Right cardiac atrium (tissue), 5 donors: ENCODE measurements at places on chromosomes 7 and 10. TPM values are rescaled to one million over a fixed set of nuclear protein-coding genes. Genes with fewer than 3 reads are reported as not detected.

DNA sequence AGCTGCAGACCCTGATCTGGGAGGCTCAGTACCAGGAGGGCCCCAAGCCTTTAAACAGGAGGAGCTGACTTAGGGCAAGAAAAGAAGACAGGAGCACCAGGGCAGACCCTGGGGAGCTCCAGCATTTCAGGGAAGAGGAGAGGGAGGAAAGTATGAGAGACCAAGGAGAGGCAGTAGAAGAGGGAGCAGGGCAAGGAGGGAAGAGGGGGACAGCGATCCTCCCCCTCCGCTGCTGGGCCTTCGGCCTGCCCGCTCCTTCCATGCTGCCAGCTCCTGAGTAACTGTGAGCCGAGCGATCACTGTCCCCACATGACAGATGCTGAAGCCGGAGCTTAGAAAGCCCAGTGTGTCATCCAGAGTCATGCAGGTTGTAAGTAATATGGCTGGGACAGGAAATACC is 65.9 kb downstream of the ALOX5 start:
- DNase-seq = no peak

- no peak for DNase-seq
Measured at GRCh38 chr10:125999694-126000093, 103.3 kb downstream of the FANK1 start.

DNA sequence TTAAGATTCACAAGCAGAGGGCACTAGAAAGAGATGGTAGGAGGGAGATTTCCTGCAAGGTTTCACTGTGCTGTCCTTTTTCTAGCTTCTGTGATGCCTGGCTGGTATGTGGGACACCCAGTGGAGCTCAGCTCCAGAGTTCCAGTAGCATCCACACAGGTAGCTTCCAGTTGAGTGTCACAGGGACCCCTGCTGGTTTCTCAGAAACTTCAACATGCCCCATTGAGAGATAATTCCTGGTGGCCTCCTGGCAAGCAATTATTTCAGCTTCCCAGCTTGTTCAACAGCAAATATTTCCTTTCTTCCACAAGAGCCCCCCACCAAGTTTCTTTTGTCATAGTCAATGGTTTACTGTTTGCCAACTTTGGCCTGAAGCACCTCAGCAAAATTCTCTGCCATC is 858.7 kb downstream of the REEP3 start:
- DNase-seq = no peak

GRCh38 chr10:75395932-75396630 is 5.5 kb downstream of the ZNF503 start:
- peak; percentile 42 for DNase-seq

DNA sequence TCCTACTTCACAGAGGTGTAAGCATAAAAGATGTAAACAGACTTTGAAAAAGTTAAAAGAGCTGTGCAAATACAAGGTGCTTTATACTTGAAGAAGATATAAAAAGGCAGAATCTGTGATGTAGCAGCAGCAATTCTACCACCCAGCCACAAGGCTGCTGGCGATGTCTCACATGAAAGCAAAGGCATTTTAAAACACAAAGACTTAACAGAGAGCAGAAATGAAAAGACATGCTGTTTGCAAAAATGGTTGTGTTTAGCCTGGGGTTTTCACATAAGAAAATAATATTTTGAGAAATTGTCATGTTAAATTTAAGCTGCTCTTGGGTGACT is 85.5 kb upstream of the ZNF800 start:
- DNase-seq = no peak

DNA sequence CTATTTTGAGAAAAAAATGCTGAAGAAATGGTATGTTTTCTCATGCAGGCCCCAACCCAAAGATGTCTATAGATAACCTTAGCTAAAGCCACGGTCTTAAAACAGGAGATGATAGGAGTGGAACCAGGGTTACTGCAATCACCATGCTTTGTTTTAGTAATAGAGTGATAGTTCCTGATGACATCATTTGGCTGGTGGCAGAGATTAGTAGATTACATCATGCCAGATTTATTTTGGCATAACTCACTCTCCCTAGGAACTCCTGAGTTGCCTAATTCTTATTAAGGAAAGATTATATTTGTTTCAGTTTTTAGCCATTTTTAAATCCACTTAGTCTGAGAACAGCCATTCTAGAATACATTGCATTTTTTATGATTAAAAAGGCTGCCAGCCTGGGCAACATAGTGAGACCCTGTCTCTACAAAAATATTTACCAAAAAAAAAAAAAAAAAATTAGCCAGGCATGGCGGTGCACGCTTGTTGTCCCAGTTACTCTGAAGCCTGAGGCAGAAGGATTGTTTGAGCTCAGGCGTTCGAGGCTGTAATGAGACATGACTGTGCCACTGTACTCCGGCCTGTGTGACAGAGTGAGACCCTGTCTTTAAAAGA is 17.8 kb downstream of the ENO4 start:
- no peak for DNase-seq

DNA sequence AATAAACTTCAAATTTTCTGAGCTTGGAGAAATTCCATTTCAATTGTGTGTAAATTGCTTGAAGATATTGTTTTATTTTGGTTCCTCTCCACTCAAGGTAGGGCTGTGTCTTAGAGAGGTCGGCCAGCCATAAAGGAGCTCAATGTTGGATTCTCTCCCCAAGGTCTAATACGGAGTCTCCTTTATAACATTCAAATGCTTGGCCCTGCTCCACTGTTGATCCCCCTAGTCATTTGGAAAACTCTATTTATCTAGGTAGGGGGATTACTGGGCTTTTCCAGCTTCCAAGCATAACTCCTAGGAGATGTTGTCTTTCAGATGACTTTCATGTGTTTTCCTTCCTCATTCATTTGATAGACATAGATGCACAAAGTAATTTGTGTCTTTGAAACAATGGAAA is 170.9 kb downstream of the LRMDA start:
- no peak for DNase-seq

GRCh38 chr7:121510302-121510701 is 114.2 kb upstream of the FAM3C start:
- DNase-seq = no peak

DNA sequence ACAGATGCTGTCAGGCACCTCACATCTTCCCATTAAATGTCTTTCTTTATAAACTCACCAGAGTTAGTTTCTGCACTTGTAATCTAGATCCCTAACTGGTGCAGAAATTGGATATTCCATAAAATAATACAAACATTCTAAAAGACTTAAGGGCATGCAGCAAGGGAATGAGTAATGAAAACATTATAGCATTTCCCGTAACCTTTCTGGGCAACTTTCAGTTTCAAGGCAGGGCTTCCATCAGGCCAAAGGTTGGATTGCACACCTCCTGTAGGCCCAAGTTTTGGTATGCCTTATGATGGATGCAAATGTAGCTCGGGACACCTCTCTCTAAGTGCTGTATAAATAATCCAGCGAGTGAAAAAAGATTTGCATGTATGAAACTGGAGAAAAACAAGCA is 129.9 kb upstream of the LYZL2 start:
- no peak for DNase-seq

GRCh38 chr7:44161371-44161770 is 20.2 kb upstream of the MYL7 start:
- no peak for DNase-seq

- no peak for DNase-seq
Measured at GRCh38 chr7:10588084-10588483, 385.6 kb upstream of the PHF14 start.

DNA sequence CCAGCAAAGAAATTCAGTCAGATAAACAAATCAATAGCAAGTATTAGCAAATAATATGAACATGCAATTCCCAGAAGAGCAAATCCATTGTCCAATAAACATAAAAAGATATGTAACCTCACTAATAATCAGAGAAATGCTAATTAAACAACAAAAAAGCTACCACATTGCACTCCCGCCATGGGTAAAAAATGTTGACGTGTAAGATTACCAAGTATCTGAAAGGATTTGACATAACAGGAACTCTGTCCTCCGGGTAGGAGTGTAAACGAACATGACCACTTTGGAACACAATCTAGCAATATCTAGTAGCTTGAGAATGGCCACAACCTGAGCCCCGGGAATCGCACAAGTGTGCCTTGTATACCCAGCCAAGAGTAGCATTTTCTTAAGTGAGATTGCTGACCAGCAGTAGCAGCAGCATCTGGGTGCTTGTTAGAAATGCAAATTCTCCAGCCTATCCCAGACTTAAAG is 31.6 kb downstream of the DYDC1 start:
- no peak for DNase-seq

GRCh38 chr7:68432585-68432984 is 1165.7 kb upstream of the AUTS2 start:
- no peak for DNase-seq

DNA sequence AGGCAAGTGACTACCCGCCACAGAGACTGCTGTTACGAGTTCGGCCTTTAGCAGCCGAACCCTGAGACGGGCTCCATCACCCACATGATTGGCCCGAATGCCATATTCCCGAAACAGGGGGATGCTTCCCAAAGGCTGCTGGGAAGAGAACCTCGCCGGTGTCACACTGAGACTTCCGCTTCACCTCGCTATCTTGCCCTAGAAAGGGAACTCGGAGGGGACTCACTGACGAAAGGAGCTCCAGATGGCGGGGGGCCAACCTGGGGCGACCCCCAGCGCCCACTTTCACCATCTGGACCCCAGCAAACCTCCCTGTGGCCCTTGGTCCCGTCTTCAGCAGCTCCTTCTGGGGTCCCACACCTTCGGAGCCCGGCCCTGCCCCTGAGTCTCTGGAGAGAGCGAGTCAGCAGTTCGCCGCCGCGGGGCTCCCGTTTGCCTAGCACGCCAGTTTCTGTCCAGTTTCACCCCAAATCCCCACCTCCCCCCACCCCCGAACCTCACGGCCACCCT is 529 bp downstream of the HPS1 start:
- peak; percentile 74 for DNase-seq

DNA sequence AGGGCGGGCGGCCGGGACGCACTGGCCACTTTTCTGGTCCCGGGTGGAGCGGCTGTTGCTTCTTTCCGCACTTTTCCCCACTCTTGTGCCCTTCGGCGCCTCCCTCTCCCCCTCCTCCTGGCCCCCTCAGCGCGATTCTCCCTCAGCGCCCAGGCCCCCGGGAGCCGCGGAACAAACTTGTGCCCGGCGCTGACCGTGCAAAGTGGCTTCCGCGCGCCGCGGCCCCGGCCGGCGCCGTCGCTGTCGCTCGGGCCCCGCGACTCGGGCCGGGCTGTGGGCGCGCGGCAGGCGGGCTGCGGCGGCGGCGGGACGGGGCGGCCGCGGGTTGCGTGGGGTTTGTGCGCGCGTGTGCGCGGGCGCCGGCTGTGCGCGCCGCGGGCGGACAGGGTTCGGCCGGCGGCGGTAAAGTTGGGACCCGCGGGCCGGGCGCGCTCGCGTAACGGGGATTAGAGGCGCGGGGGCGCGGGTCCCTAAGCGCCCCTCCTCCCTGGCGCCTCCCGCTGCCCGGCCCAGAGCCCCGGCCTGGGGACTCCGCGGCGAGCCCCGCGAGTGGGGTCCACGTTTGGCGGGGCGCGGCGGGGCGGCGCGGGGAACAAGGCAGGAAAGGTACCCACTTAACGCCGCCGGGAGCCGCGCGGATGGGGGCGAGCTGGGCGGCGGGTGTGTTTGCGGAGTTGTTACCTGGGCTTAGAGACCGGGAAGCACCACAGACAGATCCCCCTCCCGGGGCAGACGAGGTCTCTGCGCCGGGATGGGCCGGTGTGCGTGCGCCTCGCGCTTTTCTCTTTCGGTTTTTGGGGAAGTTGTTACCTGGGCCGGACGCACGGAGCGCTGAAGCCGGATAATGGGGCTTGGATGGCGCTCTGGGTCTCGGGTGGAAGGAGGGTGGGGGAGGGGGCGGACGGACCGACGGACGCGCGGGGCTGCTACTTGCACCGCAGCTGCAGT is 860 bp downstream of the ZEB1 start:
- peak; percentile 38 for DNase-seq

DNA sequence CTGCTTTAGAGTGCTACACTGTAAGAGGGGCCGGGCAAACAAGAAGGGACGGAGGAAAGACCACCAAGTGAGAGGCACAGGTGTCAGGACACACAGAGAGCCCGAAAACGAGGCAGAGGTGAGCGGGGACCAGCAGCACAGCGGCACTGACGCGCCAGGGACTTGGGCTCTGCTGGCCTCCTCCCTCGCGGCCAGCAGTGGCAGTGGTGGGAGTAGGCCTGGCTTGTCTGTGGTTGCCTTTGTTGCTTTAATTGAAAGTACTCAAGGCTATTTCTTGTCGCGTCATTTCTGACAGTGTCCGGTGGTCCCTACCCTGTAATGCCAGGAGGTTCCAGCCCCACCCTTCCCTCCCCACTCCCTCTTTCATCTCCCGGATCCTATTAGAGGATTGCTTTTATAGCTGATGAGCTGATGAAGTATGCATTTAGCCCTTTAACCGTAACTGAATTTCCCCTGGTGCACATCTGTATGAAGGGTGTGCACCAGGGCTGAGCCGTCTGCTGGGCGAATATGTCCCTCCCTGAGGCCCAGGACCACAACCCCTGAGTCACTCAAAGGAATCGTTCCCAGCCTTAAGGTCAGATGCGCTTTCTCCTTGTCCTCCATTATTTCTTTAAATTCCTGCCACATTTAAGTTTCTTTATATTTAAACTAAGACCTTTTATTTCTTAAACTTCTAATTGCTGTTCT is 39.5 kb upstream of the FAM20C start:
- DNase-seq = no peak

VWA2 gene
- not detected for total RNA-seq

PRSS1 gene
- total RNA-seq = 0.61 TPM

SFRP5 gene
- 188 TPM for total RNA-seq

ZNF518A gene
- 13.4 TPM for total RNA-seq

CALHM1 gene
- not detected for total RNA-seq

ZNF485 gene
- 2.0 TPM for total RNA-seq

SNX10 gene
- 3.0 TPM for total RNA-seq

UCN3 gene
- total RNA-seq = not detected

CDHR1 gene
- 2.4 TPM for total RNA-seq

CFAP69 gene
- total RNA-seq = 3.5 TPM

ZNF804B gene
- 0.23 TPM for total RNA-seq
